IPS-NIHi11 (cell line): ENCODE measurements at places on chromosomes 1 and 21.

DNA sequence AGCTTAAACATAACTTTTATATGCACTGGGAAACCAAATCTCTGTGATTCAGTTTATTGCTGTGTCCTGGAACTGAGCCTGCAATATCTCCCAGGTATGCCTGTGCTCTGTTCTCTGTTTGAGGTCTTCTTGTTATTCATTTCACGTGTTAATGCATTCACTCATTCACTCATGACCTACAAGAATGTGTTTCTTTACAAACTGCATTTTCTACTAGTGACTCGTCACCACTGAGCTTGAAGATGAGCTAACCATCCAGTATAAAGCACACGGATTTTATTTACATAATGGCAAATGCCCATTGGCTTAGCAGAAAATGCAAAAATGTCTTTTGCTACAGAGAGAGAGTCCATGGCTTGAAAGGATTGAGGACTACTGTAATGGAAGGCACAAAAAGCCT, 75.0 kb upstream of the DUSP10 start:
- DNase-seq = no peak

GRCh38 chr1:196098000-196098399, 510.2 kb downstream of the KCNT2 start:
- no peak for DNase-seq

GRCh38 chr1:230163205-230163604, 96.2 kb downstream of the GALNT2 start:
- no peak for DNase-seq

- no peak for DNase-seq
Observed at GRCh38 chr1:221777431-221778072, 35.7 kb upstream of the DUSP10 start.

DNA sequence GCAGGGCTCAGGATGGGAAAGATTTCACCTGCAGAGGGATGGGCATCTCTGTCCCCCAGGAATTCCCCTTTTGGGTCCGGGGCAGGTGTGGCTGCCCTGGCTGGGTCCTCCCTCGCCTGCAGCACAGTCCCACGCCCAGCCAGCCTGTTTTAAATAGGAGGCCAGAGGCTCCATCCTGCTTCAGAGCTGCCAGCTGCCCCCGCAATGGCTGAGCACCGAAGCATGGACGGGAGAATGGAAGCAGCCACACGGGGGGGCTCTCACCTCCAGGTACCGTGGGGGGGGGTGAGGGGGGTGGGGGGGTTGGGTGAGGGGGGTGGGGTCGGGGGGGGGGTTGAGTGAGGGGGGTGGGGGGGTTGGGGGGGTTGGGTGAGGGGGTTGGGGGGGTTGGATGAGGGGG, 3.6 kb downstream of the SCNN1D start:
- peak; percentile 81 for DNase-seq

DNA sequence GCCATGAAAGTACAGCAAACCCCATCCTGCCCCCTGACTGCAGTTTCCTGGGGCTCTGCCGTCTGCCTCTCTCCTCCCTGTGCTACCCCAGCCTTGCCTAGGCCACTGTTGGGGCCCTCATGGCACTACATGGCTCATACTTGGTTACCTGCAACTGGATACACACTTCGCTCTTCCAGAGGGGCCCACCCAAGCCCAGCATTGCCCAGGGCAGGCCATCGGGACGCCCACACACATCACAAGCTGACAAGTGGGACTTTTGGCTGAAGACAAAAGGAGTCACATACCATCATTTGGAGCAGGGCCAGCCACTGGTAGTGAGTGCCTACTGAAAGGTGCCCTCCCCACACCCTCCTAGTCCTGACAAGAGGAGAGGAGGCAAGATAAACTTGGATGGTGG, 82.8 kb downstream of the CD247 start:
- no peak for DNase-seq

- no peak for DNase-seq
Observed at GRCh38 chr1:199945591-199945990, 81.9 kb upstream of the NR5A2 start.
